Ureter (tissue), 1 donor: ENCODE measurements at places on chromosomes 16 and 17. TPM values are rescaled to one million over a fixed set of nuclear protein-coding genes. Genes with fewer than 3 reads are reported as not detected.

DNA sequence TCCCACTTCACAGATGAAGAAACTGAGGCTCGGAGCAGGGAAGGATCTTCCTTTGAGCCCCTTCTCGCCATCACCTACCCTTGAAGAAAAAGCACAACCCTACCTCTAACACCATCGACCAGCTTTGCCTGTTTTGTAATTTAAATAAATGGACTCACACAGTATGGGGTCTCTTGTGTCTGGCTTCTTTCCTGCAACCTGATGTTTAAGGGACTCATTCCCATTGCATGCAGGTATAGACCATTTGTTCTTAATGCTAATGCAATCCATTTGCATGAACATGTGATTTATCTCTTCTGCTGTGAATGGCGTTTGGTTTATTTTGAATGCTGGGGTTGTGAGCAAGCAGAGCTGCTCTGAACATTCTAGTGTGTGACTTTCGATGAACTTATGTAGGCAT, 150.8 kb upstream of the FOXF1 start:
- DNase-seq = no peak

- no peak for DNase-seq
These were observed 3.4 kb upstream of the PPP1R9B start for GRCh38 chr17:50153650-50154575.

- DNase-seq = no peak
These were observed 15.7 kb upstream of the MLKL start for GRCh38 chr16:74716355-74716754.

The G6PC1 gene
- total RNA-seq = not detected

GRCh38 chr17:19306160-19307111, 56.1 kb downstream of the B9D1 start:
- DNase-seq = no peak

DNA sequence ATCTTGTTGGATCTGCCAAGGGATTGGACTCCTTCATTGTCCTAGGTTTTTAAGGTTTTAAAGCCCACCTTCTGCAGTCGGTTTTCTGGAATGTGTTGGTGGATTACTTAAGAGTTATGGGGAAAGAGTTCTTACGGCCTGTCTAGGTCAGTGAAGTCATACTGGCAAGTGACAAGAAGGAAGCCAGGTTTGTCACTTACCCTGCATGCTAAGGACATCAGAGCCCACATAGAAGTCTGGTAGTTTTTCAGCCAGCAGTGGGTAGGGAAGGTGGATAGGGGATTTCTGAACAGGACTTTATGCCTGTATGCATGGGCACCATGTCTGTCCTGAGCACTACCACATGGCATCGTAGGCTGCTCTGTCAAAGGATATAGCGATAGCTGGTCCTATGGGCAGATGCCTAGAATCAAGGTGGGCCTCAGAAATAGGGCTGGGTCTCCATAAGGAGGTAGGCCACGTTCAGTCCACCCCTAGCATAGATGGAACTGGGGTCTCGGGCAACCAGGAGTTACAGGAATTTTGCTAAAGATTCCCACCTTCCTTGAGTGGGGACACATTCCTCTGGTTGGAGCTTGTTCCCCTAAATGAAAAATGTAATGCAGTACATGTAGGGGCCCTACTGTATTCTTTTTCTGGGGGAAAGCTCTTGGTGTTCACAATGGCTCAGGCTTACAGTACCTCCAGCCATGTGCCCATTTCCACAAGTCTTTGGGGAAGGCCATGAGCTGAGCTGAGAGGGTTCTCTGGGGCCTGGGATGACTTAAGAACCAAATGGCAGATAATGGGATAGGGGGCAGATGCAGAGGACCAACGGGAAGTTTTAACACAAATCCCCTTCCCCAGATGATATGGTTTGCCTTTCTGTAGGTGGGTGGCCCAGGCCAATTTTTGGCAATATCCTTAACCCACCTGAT, 27.5 kb downstream of the TRPV2 start:
- DNase-seq = no peak

DNA sequence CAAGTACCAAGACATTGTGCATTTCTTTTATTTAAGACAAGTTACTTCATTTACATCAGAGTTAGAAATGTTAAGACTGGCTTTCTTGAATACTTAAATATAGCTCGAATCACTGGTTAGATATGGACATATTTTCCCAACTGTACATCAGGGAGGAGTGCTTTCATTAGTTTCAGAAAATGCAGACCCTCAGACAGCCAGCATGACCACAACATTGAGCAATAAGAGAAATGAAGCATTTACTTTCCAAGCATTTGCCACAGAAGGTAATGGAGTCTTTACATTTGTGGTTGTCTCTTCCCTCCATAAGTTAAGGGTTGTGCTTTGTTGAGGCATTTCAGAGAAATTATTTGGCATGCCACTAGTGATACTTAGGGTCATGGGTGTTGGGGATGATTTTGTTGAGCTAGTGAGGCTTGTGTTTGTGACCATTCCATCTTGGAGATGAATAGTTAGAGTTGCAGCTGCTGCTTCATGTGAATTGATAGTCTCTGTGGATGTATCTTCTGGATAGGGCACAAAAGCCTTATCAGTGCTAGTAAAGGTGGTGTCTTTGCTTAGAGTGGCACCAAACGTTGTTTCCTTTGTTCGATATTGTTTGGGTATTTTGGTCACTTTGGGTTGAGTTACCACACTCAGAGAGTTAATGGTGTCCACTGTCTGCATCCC, 2.1 kb downstream of the OMG start:
- no peak for DNase-seq

- DNase-seq = no peak
These were observed 66.4 kb downstream of the CYB5B start for GRCh38 chr16:69490707-69491324.

The SRP68 gene
- 88.0 TPM for total RNA-seq
